ENCODE measurements at places on chromosomes 3 and 15.

DNA sequence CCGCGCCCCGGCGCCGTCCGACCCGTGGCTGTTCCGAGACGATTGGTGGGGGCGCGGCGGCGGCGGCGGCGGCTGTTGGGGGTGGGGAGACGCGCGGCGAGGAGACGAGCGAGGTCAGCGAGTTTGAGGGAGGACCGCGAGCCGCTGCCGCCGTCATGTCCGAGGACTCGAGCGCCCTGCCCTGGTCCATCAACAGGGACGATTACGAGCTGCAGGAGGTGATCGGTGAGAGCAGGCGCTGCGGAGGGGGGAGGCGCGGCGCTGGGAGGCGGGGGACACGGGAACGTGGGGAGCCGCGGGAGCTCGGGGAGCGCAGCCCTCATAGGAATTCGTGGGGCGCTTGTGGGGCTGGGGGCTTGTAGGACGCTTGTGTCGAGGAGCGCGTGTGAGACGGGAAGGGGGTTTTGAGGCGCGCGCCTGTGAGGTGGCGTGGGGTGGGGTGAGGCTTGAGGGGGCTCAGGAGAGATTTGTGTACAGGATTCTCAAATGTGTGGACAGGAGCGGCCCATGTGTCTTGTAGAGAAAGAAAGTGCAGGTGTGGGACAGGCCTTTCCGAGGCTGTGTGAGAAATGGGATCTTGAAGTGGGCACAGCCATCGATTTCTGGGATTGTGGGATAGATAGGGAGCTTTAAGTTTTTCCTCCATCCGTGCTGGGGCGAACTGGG lies 518 bp downstream of the OXSR1 start:
- DNase-seq, result no peak

GRCh38 chr3:78604341-78604740 lies 1163.5 kb downstream of the ROBO1 start:
- no peak for DNase-seq

DNA sequence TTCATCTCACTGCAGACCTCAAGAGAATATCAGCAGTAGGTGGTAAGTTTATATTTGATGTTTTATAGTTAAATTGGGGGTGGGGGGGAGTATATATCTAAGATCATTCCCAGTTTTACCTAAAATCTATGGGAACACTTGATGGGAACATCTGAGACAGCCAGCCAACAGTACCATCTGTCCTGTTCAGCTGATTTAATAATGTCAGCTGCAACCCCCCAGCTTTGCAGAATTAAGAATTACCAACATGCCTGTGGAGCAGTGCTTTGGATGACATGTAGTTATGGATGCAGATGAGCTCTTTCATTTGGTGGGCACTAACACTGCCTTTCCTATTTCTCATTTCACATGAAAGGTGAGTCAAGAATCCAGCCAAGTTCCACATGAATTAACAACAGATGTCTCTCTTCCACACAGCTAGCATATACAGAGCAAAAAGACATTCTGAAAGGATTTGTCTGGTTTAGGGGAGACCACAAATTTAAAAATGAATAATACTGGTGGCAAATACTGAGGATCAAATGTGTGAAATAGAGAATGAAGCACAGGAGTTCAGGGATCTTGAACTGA lies 76.2 kb downstream of the SETD5 start:
- DNase-seq, result no peak

- DNase-seq, result no peak
Observed at GRCh38 chr15:90028376-90028944, 27.3 kb downstream of the ZNF710 start.

DNA sequence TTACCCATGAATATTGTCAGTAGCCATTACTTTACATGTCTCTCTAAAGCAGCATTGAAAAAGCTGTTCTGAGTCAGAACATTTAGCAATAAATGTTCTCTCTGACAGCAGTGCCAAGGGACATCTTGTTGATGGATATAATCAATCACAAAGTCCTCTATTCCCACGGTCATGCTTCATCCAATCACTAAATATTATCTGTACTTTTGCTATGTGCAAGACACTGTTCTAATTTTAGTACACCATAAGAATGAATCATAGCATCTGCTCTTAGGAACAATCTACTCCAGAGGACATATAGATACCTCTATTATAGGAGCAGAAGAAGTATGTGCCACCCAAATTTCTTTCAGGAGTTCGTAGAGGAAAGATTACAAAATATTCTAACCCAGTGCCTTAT lies 142.5 kb upstream of the MBNL1 start:
- no peak for DNase-seq

GRCh38 chr3:97910931-97911351 lies 61.3 kb downstream of the RIOX2 start:
- no peak for DNase-seq

- DNase-seq, result no peak
Observed at GRCh38 chr3:160987982-160988964, 116.9 kb downstream of the B3GALNT1 start.

GRCh38 chr3:186374376-186374775 lies 12.3 kb upstream of the DGKG start:
- DNase-seq, result no peak

DNA sequence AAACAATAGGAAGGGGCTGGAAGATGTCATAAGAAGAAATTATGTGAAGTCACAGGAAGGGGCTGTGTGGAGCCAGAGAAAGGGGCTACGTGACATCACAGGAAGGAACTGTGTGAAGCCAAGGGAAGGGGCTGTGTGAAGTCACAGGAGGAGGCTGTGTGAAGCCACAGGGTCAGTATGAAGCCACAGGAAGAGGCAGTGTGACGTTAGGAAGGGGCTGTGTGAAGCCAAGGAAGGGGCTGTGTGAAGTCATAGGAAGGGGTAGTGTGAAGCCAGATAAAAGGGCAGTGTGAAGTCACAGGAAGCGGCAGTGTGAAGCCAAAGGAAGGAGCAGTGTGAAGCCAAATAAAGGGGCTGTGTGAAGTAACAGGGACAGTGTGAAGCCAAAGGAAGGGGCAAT lies 32.5 kb downstream of the GASK1A start:
- DNase-seq, result no peak

- DNase-seq, result no peak
Observed at GRCh38 chr3:16386561-16386960, 121.5 kb downstream of the OXNAD1 start.

DNA sequence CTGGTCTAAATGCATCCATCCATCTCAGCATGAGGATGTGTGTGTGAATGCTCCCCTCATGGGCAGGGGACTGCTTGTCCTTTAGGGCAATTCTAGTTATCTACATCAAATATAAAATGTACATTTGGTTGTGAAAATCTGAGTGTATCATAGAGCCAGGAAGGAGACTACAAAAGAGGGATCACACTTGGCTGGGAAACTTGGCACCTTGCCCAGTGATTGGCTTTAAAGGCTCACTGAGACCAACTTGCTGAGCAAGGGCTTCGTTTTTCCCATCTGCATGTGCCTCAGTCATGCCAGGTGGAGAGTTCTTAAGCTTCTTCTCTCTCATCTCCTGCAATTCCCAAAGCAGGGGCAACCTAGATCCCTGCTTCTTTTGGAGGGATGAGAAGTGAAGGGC lies 5.2 kb downstream of the CAPN3 start:
- DNase-seq, result no peak

- no peak for DNase-seq
Observed at GRCh38 chr15:63080634-63081250, 38.2 kb downstream of the TPM1 start.

GRCh38 chr3:66489581-66489980 lies 11.2 kb downstream of the LRIG1 start:
- DNase-seq, result no peak

GRCh38 chr15:52180851-52181450 lies 10.2 kb downstream of the GNB5 start:
- no peak for DNase-seq

Data from activated naive CD8-positive, alpha-beta T cell treated with anti-CD3 and anti-CD28 coated beads, Interleukin-2, amount 50 U/mL, for 16 hours (primary cell).